Stimulated activated CD4-positive, alpha-beta T cell treated with anti-CD3 and anti-CD28 coated beads, Interleukin-2, amount 100 ng/mL, for 48 hours (primary cell): ENCODE measurements at places on chromosomes 1 and 21.

- DNase-seq: no peak
Observed at GRCh38 chr21:40658311-40658710, 188.6 kb downstream of the DSCAM start.

DNA sequence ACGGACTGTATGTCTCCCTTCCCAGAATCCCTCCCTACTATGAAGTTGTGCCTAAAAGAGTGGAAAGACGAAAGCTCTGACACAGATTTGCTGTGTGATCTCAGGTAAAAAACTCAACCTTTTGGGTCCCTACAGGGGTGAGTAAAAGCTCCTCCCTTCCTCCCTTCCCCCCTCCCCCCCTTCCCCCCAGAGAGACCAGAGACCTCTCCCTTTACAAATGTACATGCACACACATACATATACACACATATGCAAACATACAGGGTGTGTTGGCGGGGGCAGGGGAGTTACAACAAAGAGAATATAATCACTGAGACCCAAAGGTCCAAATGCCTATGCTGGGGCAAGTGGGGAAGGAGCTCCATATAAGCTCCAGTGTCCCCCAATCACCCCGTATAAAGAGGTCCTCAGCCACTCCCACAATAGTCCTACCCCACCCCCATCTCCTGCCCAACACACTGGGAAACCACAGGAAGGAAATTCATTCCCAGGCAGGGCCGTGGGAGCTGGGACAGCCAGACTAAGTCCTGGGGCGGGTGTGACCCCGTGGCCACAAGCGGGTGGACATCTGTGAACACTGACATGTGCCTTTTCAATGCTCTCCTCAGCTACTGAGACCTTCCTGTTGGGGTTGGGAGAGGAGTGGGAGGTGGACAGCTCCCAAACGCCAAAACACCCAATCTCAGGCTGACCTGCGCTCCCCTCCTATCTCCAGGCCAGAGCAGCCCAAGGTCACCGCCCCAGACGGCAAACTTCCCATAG is 2.0 kb downstream of the MEF2D start:
- DNase-seq: no peak

GRCh38 chr1:91617285-91617765 is 116.7 kb downstream of the CDC7 start:
- no peak for DNase-seq

- no peak for DNase-seq
Observed at GRCh38 chr1:118931876-118932275, 56.3 kb downstream of the TBX15 start.

- no peak for DNase-seq
Observed at GRCh38 chr1:82044536-82044935, 243.8 kb downstream of the ADGRL2 start.

GRCh38 chr21:31983120-31983519 is 110.3 kb downstream of the HUNK start:
- DNase-seq: no peak

DNA sequence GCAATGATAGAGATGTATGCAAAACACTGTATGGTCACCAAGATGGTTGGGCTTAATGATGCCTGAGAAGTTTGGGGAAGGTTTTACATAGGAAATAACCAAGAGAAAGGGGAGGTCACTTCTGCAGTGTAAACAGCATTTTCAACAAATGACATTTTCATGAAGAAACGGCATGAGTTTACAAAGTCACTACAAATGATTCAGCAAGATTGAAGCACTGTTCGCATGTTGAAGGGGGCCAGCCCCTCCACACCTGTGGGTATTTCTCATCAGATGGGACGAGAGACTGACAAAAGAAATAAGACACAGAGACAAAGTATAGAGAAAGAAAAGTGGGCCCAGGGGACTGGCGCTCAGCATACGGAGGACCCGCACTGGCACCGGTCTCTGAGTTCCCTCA is 234.1 kb upstream of the POGK start:
- DNase-seq: no peak
